ENCODE measurements at places on chromosomes 13 and 19. TPM values are rescaled to one million over a fixed set of nuclear protein-coding genes. Genes with fewer than 3 reads are reported as not detected.

Gene LILRB2
- total RNA-seq, result not detected

Gene TTC9B
- total RNA-seq, result not detected

Gene RNF113B
- not detected for total RNA-seq

Gene KIR2DL1
- not detected for total RNA-seq

Data from cardiac muscle cell (in vitro differentiated cells and primary cell).